LHCN-M2 (cell line): ENCODE measurements at places on chromosomes 3 and 15. TPM values are rescaled to one million over a fixed set of nuclear protein-coding genes. Genes with fewer than 3 reads are reported as not detected.

- peak; percentile 72 for DNase-seq
Observed at GRCh38 chr3:102053375-102053989, 204.2 kb downstream of the NFKBIZ start.

DNA sequence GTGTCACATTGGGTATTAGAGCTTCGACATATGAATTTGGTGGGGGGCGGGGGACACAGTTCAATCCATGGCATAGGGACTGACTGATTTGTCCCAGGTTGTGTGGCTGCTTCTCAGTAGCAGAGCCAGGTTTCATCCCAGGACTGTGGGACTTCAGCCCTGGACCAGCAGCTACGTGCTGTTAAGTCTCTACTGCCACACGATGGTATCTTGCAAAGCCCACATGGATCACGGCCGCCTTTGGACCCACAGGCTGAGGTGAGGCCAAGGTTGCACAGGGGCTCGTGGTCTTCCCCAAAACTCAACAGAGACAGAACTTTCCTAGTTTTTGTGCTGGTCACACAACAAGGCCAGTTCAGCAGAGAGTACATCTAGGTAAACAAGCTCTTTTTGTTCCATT is 97.4 kb downstream of the LRRK1 start:
- DNase-seq: no peak

DNA sequence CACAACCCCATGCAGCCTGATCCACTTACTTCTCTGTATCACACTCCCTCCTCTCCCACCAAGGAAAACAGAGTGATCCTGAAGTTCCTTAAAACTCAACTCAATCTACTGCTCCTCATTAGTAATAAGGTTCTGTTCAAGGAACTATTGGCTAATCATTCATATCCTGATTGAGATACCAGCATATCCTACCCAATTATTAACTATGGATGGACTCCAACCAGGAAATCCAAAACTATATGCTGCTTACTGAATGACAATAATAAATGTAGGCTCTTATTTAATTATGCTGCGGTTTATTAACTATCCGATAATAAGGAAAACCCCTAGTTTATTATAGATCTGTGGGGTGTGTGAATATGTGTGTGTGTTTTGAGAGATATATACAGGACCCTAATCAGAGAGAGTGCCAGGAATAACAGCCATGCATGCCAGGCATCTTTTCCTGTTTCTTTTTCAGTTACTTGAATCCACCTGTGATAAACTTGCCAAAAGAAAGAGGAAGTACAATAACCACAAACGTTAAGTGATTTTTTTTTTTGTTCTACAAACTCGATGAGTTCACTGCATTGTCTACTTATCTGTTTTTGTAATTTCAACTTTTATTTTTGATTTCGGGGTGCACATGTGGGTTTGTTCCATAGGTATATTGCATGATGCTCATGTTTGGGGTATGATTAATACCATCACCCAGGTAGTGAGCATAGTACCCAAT is 1031.7 kb upstream of the CFAP20DC start:
- no peak for DNase-seq

GRCh38 chr3:48047841-48048464 is 31.7 kb upstream of the MAP4 start:
- peak; percentile 28 for DNase-seq

- no peak for DNase-seq
Observed at GRCh38 chr3:34008836-34009809, 210.7 kb downstream of the PDCD6IP start.

- DNase-seq: peak; percentile 57
Observed at GRCh38 chr3:10950476-10951294, 41.9 kb upstream of the SLC6A1 start.

The TRIM42 gene
- total RNA-seq: not detected in 2 replicates

The GHRL gene
- total RNA-seq: not detected in 2 replicates

The GOLGA6A gene
- total RNA-seq: not detected in 2 replicates
